ENCODE measurements at places on chromosomes 12 and 14.

- no peak for DNase-seq
These were observed 18.1 kb upstream of the PRICKLE1 start for GRCh38 chr12:42607584-42608058.

DNA sequence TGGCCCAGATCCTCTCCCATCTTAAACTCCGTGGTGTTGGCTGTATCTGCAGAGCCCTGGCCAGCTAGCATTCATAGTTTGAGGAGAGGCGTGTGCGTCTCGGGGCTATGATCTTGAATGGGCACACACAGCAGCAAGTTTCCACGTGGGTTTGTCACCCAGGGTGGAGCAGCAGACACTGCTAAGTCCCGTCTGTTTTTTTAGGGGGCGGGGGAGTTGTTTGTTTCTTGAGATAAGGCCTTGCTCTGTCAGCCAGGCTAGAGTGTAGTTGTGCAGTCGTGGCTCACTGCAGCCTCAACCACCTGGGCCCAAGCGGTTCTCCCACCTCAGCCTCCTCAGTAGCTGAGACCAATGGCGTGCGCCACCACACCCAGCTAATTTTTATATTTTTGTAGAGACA, 20.1 kb upstream of the TEX22 start:
- DNase-seq = no peak

- DNase-seq = no peak
These were observed 60.3 kb upstream of the KRR1 start for GRCh38 chr12:75571656-75572205.

GRCh38 chr14:28596391-28596790, 170.2 kb upstream of the FOXG1 start:
- no peak for DNase-seq

- no peak for DNase-seq
These were observed 282.7 kb downstream of the ATXN7L3B start for GRCh38 chr12:74820324-74820723.

DNA sequence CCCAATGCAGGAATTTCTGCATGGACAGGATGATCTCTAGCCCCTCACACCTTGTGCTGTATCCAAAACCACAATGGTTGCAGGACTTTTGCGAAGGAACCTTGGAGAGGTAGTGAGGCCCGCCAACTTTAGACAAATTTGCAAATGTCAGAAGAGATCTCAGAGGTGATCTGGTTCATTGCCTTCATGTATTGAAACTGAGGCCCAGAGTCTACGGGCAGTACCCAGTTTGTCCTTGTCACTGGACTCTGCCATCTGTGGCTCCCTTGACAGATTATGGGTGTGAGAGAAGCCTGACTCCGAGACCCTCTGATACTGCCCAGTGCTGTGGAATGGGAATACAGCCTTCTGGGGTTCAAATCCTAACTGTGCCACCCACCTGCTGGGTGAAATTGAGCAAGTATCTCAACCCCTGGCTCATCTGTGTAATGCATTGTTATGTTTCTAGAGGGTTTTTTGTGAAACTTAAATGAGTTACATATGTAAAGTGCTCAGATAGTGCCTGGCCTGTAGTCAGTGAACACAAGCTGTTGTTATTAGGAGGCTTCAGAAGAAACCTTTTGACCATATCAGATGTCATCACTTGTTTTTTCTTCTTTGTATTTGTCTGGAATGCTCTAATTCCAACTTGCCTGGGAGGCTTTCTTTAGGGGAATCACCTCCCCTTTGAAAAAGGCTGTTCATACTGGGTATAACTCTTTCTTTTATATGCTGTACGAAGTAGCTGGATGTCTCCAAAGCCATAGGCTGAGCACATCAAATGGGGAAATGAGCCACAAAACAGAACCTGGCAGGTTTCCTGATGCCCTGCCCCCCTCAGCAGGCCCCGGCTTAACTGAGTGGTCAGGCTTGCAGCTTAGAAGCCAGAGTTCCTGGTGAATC, 71.4 kb upstream of the SRSF5 start:
- no peak for DNase-seq

DNA sequence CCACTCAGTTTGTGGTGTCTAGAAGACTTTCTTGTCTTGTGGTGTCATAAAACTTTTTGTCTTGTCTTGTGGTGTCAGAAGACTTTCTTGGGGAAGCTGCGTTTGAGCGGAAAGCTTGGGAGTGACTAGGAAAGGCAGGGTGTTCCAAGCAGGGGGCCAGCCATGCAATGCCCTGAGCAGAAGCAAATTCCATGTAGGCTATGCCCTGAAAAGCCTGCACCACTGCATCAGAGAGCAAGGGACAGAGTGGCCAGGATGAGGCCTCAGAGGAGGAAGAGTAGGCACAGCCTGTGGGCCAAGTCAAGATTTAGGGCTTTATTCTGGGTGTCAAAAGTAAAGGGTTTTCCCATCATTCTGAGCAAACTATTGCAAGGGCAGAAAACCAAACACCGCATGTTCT, 14.5 kb downstream of the KRT8 start:
- DNase-seq = no peak

DNA sequence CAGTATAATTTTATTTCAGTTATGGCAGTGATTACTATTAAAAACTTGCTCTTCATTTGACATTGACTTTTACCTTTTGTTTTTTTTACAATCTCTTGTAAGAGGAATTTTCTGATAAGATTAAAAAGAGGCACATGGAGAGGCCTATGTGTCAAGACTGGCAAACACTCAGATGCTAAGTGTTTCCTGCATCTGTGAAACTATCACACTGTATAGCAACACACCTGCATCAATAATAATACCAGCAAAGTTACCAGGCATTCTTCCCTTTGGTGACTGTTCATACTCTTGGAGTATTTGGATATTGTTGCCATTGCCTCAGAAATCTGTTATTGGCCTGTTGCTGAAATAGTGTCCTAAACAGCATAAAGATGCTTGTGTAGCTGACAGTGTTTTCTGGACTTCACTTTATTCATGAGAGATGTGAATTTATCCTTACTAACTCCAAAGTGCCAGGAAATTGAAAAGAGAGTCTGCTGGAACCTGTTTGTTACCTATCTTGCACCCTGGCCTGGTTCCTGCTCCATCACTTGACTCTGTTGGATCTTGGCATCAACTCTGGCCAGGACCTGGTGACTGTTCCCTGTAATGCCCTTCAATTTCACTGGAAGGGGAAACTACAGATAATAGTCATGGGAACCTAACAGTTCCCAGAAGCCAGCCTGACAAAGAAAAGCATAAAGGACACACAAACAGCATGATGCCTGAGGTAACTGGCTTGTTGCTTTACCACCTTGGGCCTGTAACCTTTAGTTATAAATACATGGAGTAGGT, 19.8 kb downstream of the SLC16A7 start:
- DNase-seq = no peak

GRCh38 chr12:2647186-2647585, 147.6 kb upstream of the FKBP4 start:
- DNase-seq = no peak

- DNase-seq = no peak
These were observed 25.5 kb downstream of the CLECL1 start for GRCh38 chr12:9707356-9707755.

DNA sequence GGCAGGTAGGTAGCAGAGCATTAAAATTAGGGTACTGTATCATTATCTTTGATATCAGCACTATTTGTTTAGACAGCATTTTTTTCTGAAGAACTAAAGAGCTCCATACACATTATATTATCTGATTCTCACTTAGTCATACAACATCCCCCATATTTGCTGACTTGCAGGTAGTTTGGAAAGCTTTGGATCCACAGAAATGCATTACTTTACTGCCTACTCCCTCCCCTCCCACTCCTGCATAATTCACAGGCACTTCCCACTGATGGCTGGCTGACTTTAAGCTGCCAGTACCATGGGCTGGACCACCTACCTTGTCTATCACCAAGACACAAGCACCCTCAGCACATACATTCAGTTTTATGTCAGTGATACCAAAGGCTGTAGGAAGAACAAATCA, 110.4 kb downstream of the SLC8A3 start:
- no peak for DNase-seq

All from CD4-positive, alpha-beta T cell (primary cell).